ENCODE measurements at places on chromosomes 2 and 18.

- DNase-seq: no peak
Observed at GRCh38 chr18:57025540-57025939, 121.3 kb upstream of the BOD1L2 start.

DNA sequence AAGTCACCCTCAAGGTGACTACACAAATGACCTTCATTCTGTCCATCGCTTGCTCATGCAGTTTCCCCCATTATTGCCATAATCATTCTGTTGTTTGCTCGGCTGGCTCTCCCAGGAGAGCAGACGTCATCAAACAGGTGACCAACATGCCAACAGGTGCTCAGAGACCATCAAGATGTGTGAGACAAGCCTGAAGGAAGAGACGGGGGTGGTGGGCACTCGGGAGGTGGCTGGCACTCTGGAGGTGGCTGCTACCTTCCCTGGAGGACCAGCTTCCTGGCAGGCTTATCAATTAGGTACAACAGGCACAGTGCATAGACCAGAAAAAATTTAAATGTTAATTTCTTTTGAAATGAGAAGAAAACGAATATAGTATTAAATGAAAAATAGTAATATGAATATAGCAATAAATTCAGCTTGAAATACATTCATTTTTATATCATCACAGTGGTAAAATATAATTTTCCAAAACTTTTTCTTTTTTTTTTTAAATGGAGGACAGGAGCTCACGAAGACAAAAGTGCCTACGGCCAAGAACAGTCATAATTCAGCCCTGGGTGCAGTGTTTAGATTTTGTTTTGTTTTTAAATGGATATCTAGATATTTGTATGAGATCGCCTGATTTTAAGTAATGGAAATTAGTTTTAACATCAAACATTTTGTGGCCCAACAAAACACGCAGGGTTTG, 16.9 kb upstream of the HAAO start:
- DNase-seq: no peak

DNA sequence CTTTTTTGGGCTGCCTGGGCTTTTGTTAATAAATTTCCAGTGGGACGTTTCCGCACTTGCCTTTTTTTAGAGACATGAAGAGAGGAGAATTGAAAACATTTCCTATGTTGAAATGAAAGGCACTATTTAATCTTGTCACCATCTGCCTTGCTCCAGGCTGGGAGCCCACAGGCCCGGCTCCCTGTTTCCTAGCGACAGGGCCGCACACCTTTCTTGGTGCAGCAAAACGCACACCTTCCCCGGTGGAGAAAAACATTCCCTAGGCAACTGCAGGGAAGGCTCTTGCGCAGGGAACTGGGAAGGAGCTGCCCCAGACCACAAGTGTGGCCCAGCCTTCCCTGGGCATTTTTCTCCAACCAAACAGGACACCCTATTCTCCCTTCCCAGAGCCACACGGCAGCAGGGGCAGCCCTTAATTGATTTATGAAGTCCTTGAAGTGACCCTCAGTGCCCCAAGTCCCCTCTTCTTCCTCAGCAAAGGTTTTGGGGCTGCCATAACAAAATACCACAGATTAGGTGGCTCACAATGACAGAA, 132.9 kb upstream of the MSH6 start:
- no peak for DNase-seq

- no peak for DNase-seq
Observed at GRCh38 chr2:136486115-136486514, 279.2 kb upstream of the THSD7B start.

GRCh38 chr2:204065566-204065965, 129.0 kb downstream of the ICOS start:
- no peak for DNase-seq

GRCh38 chr2:15809404-15809803, 130.9 kb upstream of the MYCN start:
- DNase-seq: no peak

DNA sequence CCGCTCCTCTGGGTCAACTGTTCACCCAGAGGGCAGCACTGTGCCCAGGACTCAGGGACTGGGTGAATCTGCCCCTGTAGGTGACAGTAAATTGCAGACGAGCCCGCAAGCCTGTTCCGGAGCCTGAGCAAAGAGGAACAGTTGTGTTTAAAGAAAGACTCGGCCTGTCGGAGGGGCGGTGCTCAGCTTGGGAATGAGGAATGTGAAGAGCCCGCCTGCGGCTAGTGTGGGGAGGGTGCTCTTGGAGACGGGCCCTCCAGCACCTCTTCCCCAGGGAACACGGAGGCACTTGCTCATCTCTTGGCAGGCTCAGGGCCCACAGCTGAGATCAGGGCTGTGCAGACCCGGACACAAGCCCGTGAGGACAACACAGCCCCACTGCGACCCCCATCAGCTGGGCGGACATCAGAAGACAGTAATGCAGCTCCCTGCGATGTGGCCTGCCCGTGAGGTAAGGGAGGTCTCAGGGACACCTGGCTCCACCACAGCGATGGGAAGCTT, 299.0 kb downstream of the NDUFA10 start:
- no peak for DNase-seq

DNA sequence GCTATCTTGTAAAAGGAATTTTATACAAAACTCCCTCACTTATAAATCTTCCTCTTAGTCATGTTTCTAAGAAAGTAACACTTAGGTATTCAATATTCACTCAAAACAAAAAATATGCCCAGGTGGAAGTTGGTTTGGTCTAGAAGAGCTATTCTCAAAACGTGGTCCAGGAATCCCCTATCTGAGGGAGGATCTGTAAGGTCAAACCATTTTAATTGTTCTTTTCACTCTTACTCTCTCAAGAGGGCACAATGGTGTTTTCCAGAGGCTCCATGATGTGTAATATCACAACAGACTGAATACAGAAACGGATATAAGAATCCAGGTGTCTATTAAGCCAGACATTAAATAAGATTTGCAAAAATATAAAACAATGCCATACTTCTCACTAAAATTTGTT, 9.9 kb downstream of the MOB1A start:
- DNase-seq: no peak

DNA sequence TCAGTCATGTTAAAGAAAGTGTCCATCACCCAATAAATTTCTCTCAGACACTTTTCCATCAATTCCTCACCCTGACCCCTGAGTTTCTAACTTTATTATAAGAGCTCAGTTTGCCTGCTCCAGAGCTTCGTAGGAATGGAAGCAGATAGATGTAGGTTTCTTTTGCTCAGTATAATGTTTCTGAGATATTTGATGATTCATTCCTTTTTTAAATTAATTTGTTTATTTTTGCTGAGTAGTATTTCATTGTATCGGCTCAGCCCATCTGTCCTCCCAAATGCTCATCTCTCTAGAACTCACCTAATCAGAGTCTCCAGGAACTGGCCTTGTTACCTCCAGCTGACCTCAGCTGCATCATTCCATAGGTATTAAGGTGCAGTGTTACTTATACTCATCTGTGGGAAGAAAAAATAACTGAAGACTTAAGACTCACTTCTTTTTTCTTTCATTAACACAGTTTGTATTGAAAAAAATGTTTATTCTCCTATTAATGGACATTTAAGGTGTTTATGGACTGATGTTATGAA, 11.9 kb upstream of the BCL2L11 start:
- DNase-seq: no peak

GRCh38 chr2:62364791-62365528, 141.0 kb downstream of the TMEM17 start:
- DNase-seq: no peak

- DNase-seq: no peak
Observed at GRCh38 chr2:11621410-11621809, 48.6 kb downstream of the NTSR2 start.

- peak; percentile 87 for DNase-seq
Observed at GRCh38 chr2:223723954-223724411, 113.4 kb downstream of the AP1S3 start.

DNA sequence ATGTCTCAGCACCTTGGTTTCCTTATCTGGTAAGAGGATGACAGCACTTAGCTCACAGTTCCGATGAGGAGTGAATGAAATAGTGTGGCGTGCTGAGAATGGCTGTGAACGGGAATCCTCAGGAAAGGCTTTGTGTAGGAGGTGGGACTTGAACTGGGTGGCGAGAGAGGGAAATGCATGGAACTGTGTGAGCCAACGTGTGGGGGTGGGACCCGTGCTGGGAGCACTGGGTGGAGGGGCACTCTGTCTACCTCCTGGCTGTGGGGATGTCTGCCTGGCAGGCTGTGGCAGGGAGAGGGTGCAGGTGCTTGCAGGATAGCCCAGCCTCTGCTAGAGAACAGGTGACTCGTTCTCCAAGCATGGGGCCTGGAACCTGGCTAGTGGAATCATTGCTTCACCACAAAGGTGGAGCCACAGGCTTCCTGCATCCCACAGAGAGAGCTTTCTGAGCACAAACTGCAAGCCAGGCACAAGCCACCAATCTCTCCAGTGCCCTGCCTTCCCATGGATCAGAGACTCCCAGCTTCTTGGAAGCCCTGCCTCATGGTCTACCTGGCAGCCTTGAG, 145.2 kb downstream of the CELF4 start:
- DNase-seq: no peak

GRCh38 chr2:121429927-121430520, 100.7 kb upstream of the RNU4ATAC start:
- DNase-seq: no peak

DNA sequence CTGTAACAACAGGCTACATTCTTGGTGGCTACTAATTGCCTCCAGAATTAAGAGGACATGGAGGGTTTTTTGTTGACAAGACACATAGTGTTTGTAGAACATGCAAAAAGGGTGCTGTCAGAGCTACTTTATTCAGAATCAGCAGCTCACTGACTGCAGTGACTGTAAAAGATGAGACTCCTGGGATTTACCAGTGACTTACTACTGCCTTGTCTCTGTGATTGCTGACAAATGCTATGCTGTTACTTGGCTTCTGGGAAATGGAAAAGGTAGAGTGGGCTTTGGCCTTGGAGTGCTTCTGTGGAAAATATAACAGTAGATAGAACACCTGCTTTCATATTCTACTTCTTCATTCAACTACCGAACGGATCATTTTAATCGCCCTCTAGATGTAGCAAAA, 47.8 kb downstream of the GREB1L start:
- DNase-seq: no peak

- DNase-seq: no peak
Observed at GRCh38 chr2:4937550-4937949, 754.6 kb upstream of the SOX11 start.

- no peak for DNase-seq
Observed at GRCh38 chr2:40164736-40165508, 287.0 kb downstream of the SLC8A1 start.

GRCh38 chr18:8965398-8965797, 137.1 kb upstream of the NDUFV2 start:
- no peak for DNase-seq

GRCh38 chr18:54183390-54183789, 41.1 kb downstream of the MBD2 start:
- no peak for DNase-seq

GRCh38 chr2:235614176-235614860, 120.5 kb downstream of the AGAP1 start:
- no peak for DNase-seq

DNA sequence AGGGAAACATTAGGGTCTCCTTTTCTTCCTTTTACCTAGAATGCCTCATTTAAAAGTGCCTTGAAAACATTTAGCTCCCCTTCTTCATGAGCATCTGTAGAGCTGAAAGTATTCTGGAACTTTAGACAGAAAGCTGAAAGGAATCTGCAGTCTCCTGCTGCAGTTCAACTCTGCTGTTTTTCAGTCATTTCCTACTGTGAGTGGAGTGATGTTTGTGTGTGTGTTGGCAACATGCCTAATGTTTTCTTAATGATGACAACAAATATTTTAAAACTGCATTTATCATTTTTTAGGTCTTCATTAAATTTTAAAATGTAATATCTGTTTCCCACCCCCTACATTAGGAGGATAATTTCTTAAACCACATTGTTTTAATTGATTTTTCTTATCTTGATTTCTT, 66.6 kb downstream of the TWSG1 start:
- DNase-seq: no peak

- no peak for DNase-seq
Observed at GRCh38 chr2:77521548-77521891, 656 bp downstream of the LRRTM4 start.

- peak; percentile 61 for DNase-seq
Observed at GRCh38 chr2:212005085-212005671, 533.4 kb downstream of the ERBB4 start.

DNA sequence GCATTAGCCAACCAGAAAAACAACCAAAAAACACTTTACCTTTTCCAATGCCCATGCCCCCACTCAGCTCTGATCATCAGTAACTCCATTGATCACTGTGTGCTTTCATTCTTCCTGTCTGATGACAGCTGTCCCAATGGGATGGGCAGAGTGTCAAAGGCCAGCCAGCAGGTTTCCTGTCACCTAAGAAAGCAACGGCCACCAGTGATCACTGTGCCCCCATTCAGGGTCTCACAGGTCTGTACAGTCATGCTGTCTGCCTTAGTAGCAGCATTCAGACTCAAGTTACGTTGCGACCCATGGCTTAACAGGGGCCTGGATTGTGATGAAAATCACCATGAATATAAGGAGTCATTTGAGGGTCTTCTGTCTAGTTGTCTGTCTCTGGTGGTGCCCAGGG, 184.5 kb downstream of the MGAT5 start:
- no peak for DNase-seq

GRCh38 chr2:26946841-26947784, 23.3 kb upstream of the MAPRE3 start:
- DNase-seq: peak; percentile 20

GRCh38 chr2:229715895-229716507, 1.6 kb upstream of the DNER start:
- DNase-seq: peak; percentile 68

GRCh38 chr2:152505495-152505906, 170.5 kb downstream of the FMNL2 start:
- DNase-seq: peak; percentile 90

All from SK-MEL-5 (cell line).